ENCODE measurements at places on chromosomes 12 and 14. TPM values are rescaled to one million over a fixed set of nuclear protein-coding genes. Genes with fewer than 3 reads are reported as not detected.

PPM1H gene
- total RNA-seq = 13.5 TPM

KLRC1 gene
- 3.3 TPM for total RNA-seq

KRT83 gene
- total RNA-seq = not detected

- H3K4me1 ChIP-seq = no peaks in the 10 kb centered on the region
- no peaks in the 10 kb centered on the region for H3K27me3 ChIP-seq
- H3K36me3 ChIP-seq = no peaks in the 10 kb centered on the region
Measured at GRCh38 chr14:60166142-60166541, 944 bp upstream of the DHRS7 start.

DNA sequence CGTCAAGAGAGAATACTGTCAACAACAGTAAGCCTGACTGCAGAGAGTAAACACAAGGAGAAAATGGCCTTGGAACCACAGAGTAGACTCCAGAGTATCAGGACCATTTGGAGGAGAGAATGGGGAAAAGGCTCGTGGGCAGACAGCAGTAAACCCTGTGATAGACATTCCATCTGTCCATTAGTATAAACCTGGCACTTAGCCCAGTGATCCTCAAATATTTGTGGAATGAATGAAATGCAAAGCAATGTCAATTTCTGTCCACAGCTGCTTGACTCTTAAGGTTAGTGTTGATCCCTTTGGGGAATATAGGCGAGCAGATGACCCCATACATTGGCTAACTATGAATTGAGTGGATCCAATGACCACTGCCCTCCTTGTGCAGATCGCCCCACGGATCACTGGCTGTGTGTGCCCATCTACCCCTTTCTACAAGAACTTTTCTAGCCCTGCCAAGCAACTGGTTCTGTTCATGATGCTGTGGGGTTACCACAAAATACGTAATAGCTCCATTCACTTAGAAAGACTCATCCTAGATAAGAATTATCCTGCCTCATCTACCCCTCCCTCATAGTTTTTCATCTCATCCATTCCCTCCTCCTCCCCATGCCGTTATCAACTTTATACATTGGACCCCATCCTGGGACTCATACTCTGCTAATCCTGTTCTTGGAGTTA, 846.8 kb downstream of the NRXN3 start:
- H3K27ac ChIP-seq = no peak overlapping the region
- no peaks in the 10 kb centered on the region for H3K36me3 ChIP-seq
- H3K4me3 ChIP-seq = no peak overlapping the region
- no peak for DNase-seq

GRCh38 chr12:21983095-21983494, 41.9 kb upstream of the ABCC9 start:
- no peaks in the 10 kb centered on the region for H3K4me1 ChIP-seq
- no peak for DNase-seq
- H3K36me3 ChIP-seq = no peaks in the 10 kb centered on the region
- no peak overlapping the region for H3K4me3 ChIP-seq

- H3K36me3 ChIP-seq = no peaks in the 10 kb centered on the region
- H3K27me3 ChIP-seq = no peaks in the 10 kb centered on the region
- no peak for DNase-seq
- no peak overlapping the region for H3K4me3 ChIP-seq
Measured at GRCh38 chr12:49922349-49923034, 18.8 kb upstream of the FAIM2 start.

- H3K36me3 ChIP-seq = no peaks in the 10 kb centered on the region
- H3K27ac ChIP-seq = no peak overlapping the region
- H3K4me1 ChIP-seq = no peaks in the 10 kb centered on the region
- no peak overlapping the region for H3K4me3 ChIP-seq
Measured at GRCh38 chr12:98371419-98371818, 144.0 kb upstream of the TMPO start.

GRCh38 chr12:50859621-50860310, 17.0 kb downstream of the TMPRSS12 start:
- H3K27ac ChIP-seq = no peak overlapping the region
- H3K4me3 ChIP-seq = no peak overlapping the region
- H3K4me1 ChIP-seq = no peaks in the 10 kb centered on the region
- no peaks in the 10 kb centered on the region for H3K27me3 ChIP-seq
- no peak for DNase-seq

- H3K4me1 ChIP-seq = no peaks in the 10 kb centered on the region
- no peak overlapping the region for H3K4me3 ChIP-seq
- peaks cover 3% of the 10 kb centered on the region for H3K36me3 ChIP-seq
- no peak overlapping the region for H3K27ac ChIP-seq
- H3K27me3 ChIP-seq = no peaks in the 10 kb centered on the region
- DNase-seq = no peak
Measured at GRCh38 chr14:80771201-80771600, 170.3 kb downstream of the CEP128 start.

DNA sequence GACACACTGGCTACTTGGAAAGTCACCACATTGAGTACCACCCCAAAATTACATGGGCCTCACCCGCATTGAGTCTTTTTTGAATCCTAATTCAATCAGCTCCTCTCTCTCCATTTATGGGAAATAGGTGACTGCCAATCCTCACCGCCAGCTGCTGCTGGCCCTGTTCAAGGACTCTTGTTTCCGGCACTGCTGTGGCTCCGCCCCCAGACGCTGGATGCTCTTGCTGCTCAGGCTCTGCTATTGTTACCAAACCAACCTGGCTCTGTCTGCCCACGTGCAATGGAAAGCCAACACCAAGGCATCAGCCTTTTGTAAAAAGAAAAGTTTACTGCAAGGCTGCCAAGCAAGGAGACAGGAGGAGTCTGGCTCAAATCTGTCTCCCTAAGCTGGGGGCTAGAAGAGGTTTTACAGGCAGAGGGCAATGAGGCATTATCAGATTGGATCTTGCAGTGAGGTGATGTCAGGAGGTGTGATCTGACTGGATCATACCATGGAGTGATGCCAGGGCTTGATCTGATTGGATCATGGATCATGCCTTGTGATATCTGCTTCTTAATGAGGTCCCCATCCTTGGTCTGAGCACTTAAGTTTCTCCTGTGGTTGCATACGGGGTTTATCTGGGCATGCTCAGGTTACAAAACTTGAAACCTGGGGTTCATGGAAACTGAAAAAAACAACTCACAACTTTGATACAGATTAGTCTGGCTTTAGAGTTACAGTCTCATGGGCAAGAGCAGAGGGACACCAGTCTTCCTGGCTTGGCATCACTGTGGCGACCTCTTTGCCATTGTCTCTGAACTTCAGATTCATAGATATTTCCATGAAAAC, 117.1 kb upstream of the SLC35F4 start:
- H3K27me3 ChIP-seq = no peaks in the 10 kb centered on the region
- no peak for DNase-seq
- no peaks in the 10 kb centered on the region for H3K36me3 ChIP-seq
- no peak overlapping the region for H3K27ac ChIP-seq
- H3K4me3 ChIP-seq = no peak overlapping the region

DNA sequence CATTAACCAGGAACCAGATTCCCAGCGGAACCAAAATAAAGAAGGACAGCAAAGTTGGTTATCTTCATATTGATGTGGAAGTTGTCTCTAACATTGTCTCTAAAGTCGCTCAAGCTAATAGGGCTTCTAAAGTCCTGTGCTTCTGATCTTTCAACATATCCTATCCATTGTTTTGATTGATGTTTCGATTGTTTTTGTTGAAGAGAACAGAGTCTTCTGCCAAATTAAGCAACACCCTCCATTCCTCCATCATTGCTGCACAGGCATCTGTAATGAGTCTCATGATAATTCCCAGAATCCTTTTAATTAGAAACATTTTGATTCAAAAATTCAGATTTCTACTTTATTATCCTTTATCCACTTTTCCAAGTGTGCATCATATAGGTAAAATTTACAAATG, 71.6 kb upstream of the AVPR1A start:
- no peaks in the 10 kb centered on the region for H3K27me3 ChIP-seq
- DNase-seq = no peak
- H3K4me3 ChIP-seq = no peak overlapping the region
- no peak overlapping the region for H3K27ac ChIP-seq

GRCh38 chr12:83044736-83045135, 358.0 kb downstream of the TMTC2 start:
- no peaks in the 10 kb centered on the region for H3K4me1 ChIP-seq
- no peak overlapping the region for H3K27ac ChIP-seq
- no peak overlapping the region for H3K4me3 ChIP-seq
- no peaks in the 10 kb centered on the region for H3K36me3 ChIP-seq
- H3K27me3 ChIP-seq = no peaks in the 10 kb centered on the region
- DNase-seq = no peak

DNA sequence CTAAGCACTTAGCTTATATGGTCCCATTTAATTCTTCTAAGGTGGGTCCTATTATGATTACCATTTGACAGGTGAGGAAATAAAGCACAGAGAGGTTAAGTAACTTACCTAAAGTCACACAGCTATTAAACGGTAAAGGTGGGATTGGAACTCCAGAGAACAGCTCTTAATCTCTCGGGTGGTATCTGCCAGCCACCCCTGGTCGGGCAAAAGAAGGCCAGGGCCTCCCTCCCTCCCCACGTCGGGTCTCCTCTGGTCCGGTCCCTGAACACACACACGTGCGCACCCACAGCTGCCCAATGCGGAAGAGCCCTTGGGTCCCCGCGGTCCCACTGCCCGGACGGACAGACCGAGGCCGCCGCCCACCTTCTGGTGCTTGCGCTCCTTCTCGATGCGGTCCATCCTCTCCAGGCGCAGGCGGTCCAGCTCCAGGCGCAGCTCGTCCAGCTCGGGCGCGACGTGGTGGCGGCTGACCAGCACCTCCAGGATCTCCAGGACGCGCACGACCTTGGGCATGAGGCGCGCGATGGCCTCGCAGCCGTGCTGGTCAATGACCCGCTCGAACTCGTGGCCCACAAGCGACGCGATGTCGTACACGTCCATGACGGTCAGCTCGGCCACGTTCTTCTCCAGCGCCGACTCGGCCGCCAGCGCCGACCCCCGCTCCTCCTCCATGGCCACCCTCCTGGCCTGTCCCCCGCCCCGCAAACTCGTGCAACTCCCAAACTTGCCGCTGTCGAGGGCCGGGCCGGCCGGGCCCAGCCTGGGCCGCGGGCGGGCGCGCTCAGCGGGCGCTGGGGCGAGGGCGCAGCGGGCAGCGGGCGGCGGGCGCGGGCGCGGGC, 490 bp downstream of the RILPL1 start:
- peak overlapping the region; percentile 99 for H3K4me3 ChIP-seq
- H3K4me1 ChIP-seq = no peaks in the 10 kb centered on the region
- H3K27ac ChIP-seq = peak overlapping the region; percentile 96
- no peaks in the 10 kb centered on the region for H3K27me3 ChIP-seq
